ENCODE measurements at places on chromosomes 2 and 18. TPM values are rescaled to one million over a fixed set of nuclear protein-coding genes. Genes with fewer than 3 reads are reported as not detected.

The RBKS gene
- total RNA-seq = 4.5 TPM

The OSR1 gene
- total RNA-seq = not detected

The CYP26B1 gene
- not detected for total RNA-seq

The ACMSD gene
- not detected for total RNA-seq

The LRRC30 gene
- not detected for total RNA-seq

The GREB1 gene
- 2.2 TPM for total RNA-seq

The PKDCC gene
- not detected for total RNA-seq

The TCF23 gene
- total RNA-seq = not detected

The DNAH6 gene
- total RNA-seq = 0.48 TPM

The GAD1 gene
- not detected for total RNA-seq

- H3K4me1 ChIP-seq = no peaks in the 10 kb centered on the region
- no peak overlapping the region for H3K4me3 ChIP-seq
- DNase-seq = no peak
- H3K36me3 ChIP-seq = no peaks in the 10 kb centered on the region
These were observed 82.8 kb downstream of the TEX51 start for GRCh38 chr2:126981476-126981875.

DNA sequence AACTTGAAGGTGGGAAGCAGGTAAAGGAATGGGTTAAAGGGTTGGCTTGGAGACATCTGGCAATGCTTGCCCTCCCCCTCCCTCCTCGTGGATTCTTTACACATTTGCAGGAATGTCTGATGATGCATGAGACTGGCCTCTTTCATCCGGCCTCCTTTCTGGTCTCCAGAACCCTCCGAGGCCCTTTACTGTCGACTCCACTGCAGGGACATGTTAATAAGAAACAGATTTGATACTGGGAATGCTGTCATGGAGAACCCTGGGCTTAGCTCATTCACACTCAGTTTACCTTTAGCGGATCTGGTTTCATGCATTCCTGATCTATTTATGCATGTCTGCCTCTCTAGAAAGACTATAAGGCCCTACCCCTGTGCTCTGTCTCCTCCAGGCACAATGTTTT, 238.7 kb downstream of the TGIF1 start:
- H3K4me3 ChIP-seq = no peak overlapping the region
- DNase-seq = no peak
- H3K36me3 ChIP-seq = no peaks in the 10 kb centered on the region
- H3K27me3 ChIP-seq = no peaks in the 10 kb centered on the region
- no peaks in the 10 kb centered on the region for H3K4me1 ChIP-seq

DNA sequence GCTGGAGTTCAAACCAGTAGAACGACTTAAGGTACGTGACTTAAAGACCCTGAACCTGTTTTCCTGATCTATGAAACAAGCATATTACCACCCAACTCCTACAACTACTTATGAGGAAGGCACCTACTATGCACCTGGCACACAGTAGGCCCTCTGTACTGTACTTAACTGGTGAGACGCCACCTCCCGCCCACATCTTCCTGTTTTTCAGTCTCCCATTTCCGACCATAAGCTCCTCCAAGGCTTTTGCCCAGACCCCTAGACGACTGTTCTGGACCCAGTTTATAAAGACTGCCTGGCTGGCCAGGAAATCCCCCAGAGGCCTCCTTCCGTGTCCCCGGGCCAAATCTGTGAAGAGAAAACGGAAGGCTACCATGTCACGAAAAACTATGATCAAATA, 1.5 kb downstream of the GALNT14 start:
- H3K4me3 ChIP-seq = peak overlapping the region; percentile 2
- H3K4me1 ChIP-seq = peaks cover 5% of the 10 kb centered on the region
- H3K27ac ChIP-seq = no peak overlapping the region
- H3K27me3 ChIP-seq = peaks cover 38% of the 10 kb centered on the region

GRCh38 chr18:57475903-57476302, 40.7 kb downstream of the ONECUT2 start:
- H3K27ac ChIP-seq = no peak overlapping the region
- DNase-seq = no peak
- no peaks in the 10 kb centered on the region for H3K4me1 ChIP-seq
- peaks cover 13% of the 10 kb centered on the region for H3K27me3 ChIP-seq
- no peak overlapping the region for H3K4me3 ChIP-seq
- no peaks in the 10 kb centered on the region for H3K36me3 ChIP-seq

DNA sequence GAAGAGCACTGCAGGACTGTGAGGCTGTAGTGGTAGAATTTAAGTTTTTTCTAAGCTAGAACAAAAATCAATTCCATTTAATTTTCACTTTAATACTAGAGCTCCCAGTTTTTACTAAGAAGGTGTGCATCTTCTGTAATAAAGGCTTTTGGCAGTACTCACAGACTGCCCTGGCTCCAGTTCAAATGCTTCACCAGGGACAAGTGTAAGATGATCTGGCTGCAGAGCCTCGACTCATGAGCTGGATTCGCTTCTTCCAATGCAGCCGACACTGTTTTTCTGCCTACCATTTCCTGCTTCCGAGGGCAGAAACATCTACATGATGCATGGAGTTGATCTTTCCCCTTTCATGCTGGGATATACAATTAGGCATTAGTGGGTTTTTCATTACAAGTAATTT, 87.0 kb downstream of the FARSB start:
- no peak overlapping the region for H3K4me3 ChIP-seq
- H3K36me3 ChIP-seq = peaks cover 25% of the 10 kb centered on the region
- H3K4me1 ChIP-seq = peaks cover 4% of the 10 kb centered on the region
- H3K27ac ChIP-seq = no peak overlapping the region
- no peak for DNase-seq

GRCh38 chr2:28428486-28428885, 35.8 kb downstream of the FOSL2 start:
- no peak overlapping the region for H3K4me3 ChIP-seq
- H3K36me3 ChIP-seq = no peaks in the 10 kb centered on the region
- DNase-seq = no peak
- peaks cover 63% of the 10 kb centered on the region for H3K4me1 ChIP-seq
- H3K27ac ChIP-seq = no peak overlapping the region

GRCh38 chr2:174510583-174511189, 23.9 kb upstream of the GPR155 start:
- no peak overlapping the region for H3K4me3 ChIP-seq
- H3K4me1 ChIP-seq = peaks cover 4% of the 10 kb centered on the region
- DNase-seq = no peak
- no peaks in the 10 kb centered on the region for H3K27me3 ChIP-seq

DNA sequence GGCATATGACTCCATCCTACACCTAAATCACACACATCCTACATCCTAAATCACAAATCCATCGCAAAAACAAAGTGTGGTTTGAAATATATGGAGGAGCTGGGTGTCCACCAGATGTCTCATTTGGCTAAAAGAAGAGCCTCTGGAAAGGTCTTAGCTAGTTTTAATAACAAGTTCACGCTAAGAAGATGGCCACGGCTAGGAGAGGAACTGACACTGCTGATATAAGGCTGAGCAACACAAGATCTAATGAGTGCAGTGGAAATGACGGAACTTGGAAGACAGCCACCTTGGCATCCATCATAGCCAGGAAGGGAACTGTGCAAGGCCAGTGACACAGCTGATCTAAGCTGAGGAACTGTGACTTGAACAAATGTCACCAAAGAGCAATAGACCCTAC, 60.0 kb upstream of the AGAP1 start:
- H3K4me3 ChIP-seq = no peak overlapping the region
- no peaks in the 10 kb centered on the region for H3K36me3 ChIP-seq
- DNase-seq = no peak

GRCh38 chr18:25284861-25285550, 67.0 kb downstream of the ZNF521 start:
- no peaks in the 10 kb centered on the region for H3K4me1 ChIP-seq
- H3K27me3 ChIP-seq = peaks cover 11% of the 10 kb centered on the region
- no peak overlapping the region for H3K4me3 ChIP-seq
- DNase-seq = no peak
- H3K27ac ChIP-seq = no peak overlapping the region

- no peaks in the 10 kb centered on the region for H3K4me1 ChIP-seq
- H3K27ac ChIP-seq = no peak overlapping the region
- H3K27me3 ChIP-seq = no peaks in the 10 kb centered on the region
- DNase-seq = no peak
These were observed 162.2 kb downstream of the FIGN start for GRCh38 chr2:163573652-163574051.

DNA sequence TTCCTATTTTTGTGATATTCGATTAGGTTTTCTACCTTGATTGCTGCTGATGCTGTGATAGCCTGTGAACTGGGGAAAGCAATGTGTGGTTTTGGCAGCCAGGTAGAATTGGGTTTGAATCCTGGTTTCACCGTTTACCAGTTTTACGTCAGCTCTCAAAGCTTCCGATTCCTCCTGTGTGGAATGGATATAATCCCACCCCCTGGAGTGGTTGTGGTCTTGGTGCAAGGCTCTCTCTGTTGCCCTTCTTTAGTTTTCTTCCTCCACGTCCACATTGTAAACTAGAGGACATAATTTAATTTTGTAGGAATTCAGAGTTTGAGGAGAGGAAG, 45.0 kb downstream of the PHLPP1 start:
- H3K27ac ChIP-seq = no peak overlapping the region
- H3K4me3 ChIP-seq = no peak overlapping the region
- no peak for DNase-seq
- no peaks in the 10 kb centered on the region for H3K36me3 ChIP-seq
- peaks cover 3% of the 10 kb centered on the region for H3K4me1 ChIP-seq

- H3K4me1 ChIP-seq = peaks cover 10% of the 10 kb centered on the region
- peak overlapping the region; percentile 16 for H3K27ac ChIP-seq
- no peak overlapping the region for H3K4me3 ChIP-seq
- DNase-seq = no peak
- no peaks in the 10 kb centered on the region for H3K27me3 ChIP-seq
These were observed 60.3 kb upstream of the AGPS start for GRCh38 chr2:177332026-177332991.

DNA sequence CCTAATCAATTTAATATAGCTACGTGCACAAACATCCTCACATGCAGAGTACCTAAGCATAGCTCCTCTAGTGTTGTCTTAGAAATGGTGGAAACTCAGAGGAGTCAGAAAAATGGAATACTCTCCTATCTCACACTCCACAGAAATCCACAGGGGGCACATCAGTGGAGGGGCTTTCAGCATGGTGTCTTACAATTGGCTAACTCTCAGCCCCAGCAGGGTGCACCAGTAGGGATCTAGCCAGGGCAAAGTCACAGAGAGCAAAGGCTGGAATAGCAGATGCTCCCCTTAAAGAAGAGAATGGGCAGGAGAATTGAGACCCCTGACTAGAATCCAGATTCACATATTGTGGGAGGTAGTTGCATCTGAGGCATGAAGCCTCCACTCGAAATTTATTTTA, 135.7 kb downstream of the MAIP1 start:
- peaks cover 16% of the 10 kb centered on the region for H3K27me3 ChIP-seq
- no peaks in the 10 kb centered on the region for H3K36me3 ChIP-seq
- no peaks in the 10 kb centered on the region for H3K4me1 ChIP-seq
- no peak for DNase-seq
- no peak overlapping the region for H3K27ac ChIP-seq

- H3K4me3 ChIP-seq = no peak overlapping the region
- H3K4me1 ChIP-seq = no peaks in the 10 kb centered on the region
- H3K27me3 ChIP-seq = peaks cover 22% of the 10 kb centered on the region
- no peak for DNase-seq
These were observed 15.8 kb downstream of the TMEM200C start for GRCh38 chr18:5879479-5879882.

DNA sequence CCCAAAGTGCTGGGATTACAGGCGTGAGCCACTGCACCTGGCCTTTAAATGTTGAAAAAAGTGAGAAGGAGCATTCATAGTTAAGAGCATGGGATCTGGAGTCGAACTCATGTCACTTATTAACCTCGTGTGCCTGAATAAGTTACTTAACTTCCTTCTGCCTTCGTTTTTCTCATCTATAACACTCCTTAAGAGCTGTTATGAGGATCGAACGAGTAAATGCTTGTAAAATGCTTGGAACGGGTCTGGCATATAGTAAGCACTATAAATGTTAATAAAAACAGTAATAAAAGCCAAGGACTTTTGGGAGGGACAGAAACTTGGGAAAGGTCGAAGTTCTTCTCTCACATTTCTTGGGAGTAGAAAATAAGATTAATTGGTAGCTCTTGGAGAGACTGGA, 40.8 kb downstream of the RAB10 start:
- no peak overlapping the region for H3K4me3 ChIP-seq
- H3K4me1 ChIP-seq = peaks cover 42% of the 10 kb centered on the region
- no peaks in the 10 kb centered on the region for H3K27me3 ChIP-seq
- no peak overlapping the region for H3K27ac ChIP-seq
- no peak for DNase-seq

GRCh38 chr2:181576431-181576830, 80.5 kb downstream of the CERKL start:
- H3K4me1 ChIP-seq = no peaks in the 10 kb centered on the region
- DNase-seq = no peak
- no peak overlapping the region for H3K27ac ChIP-seq

DNA sequence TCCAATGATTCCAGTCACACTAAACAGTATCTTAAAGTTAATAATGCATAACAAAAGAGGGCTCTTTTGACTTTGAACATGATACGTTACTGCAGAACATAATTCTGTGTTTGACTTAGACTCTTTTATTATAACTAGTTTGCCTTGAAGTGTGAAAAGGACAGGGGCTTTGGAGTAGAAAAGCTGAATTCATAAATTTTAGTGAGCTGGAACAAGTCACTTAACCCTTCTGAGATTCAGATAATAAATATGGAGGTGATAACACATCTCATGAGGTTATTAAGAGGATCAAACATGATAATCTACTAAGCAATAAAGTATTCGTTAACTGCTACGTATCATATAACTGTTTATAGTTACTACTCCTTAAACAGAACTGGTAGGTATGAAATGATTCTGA, 44.7 kb upstream of the FLACC1 start:
- DNase-seq = no peak
- no peak overlapping the region for H3K27ac ChIP-seq
- no peaks in the 10 kb centered on the region for H3K36me3 ChIP-seq
- H3K4me3 ChIP-seq = no peak overlapping the region
- peaks cover 11% of the 10 kb centered on the region for H3K4me1 ChIP-seq

DNA sequence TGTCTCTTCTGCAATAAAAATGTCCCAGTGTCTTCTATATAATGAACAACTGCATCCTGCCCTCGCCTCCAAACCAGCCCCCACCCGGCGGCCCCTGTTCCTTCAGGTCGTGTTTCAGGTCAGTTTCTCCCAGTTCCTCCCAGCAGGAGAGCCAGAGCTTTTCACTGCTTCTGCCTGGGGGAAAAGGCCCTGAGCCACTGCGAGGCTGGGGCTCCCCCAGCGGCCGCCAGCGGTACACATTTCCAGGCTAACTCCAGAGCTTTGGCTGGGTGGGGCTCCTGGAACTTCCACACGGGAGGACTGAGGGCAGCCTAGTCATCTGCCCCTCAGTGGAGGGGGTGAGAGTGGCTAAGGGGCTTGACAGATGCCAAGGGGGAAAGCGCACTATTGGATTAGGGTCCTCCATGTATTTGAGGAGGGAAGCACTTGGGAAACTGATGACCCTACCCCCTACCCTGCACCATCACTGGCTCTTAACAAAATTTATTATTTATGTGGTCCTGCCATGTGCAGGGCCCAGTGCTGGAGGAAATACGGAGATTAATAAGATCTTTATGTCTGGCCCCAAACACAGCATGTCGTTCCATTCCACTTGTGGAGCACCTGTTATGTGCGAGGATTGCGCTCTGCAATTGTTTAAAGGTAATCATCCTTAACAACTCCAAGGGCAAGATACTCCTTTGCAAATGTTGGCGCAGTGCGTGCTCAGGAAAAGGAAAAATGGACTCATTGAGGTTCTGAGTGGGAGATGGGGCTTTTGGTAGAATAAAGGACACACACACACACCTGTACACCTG, 17.3 kb upstream of the CYS1 start:
- H3K4me1 ChIP-seq = peaks cover 3% of the 10 kb centered on the region
- no peaks in the 10 kb centered on the region for H3K36me3 ChIP-seq
- no peak for DNase-seq
